ENCODE measurements at places on chromosomes 6 and 20. TPM values are rescaled to one million over a fixed set of nuclear protein-coding genes. Genes with fewer than 3 reads are reported as not detected.

DNA sequence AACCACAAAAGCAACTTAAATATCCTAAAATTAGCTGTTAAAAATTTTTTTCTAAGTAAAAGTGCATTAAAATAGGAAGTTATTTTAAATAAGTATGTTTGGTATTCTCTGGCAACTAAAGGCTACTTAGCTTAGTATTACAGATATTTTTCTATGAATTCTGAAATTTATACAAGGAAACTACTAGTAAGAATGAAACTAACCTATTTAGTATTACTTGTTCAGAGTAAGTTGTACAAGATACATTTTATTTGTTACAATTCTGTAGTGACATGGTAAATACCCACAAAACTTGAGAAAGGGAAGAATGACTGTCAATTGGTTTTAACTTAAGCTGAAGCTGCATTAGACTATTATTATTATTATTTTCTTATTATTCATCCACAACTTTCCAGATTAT, 6.5 kb downstream of the PHIP start:
- peaks cover 8% of the 10 kb centered on the region for H3K36me3 ChIP-seq
- no peak overlapping the region for H3K27ac ChIP-seq
- no peak for DNase-seq
- no peaks in the 10 kb centered on the region for H3K27me3 ChIP-seq
- peaks cover 84% of the 10 kb centered on the region for H3K4me1 ChIP-seq

The TCF19 gene
- 2.8 TPM for total RNA-seq

The IYD gene
- not detected for total RNA-seq

The PEX6 gene
- total RNA-seq, result 28.9 TPM

DNA sequence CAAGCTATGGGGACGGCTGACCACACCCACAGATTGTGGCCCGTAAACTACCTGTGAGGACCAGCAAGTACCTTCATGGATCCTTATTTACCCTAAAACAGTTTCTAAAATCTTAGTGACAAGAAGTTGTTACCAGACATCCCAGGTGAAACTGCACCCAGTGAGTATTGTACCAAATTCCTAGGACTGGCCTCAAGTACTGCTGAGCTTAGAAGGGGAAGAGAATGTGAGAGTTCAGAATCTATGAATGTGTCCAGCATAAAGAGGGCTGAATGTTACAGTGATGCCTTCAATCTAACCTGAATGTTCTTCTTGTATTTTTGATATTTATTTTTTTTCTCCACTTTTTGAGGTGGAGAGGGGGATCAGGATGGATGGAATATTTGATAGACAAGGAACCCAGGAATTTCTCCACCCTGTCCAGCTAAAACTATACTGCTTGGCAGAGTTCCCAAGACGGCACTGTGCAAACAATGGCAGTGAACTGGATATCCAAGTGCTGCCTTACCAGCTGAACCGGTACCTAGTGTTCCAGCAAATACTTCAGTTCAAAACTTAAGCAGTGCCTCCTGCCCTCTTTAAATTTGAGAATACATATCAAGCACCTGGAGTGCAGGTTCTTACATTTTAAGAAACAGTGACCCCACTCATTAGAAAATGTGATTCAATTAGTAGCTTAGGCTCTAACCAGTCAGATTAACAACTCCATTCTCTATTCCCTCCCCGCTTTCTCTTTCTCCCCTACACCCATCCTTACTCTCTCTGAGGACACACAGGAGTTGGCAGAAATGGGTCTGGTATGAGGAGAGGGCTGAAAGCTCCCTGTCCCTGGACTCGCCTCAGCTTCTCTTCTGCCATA, 427.3 kb upstream of the FLRT3 start:
- H3K27ac ChIP-seq, result no peak overlapping the region
- no peaks in the 10 kb centered on the region for H3K27me3 ChIP-seq
- H3K36me3 ChIP-seq, result no peaks in the 10 kb centered on the region

DNA sequence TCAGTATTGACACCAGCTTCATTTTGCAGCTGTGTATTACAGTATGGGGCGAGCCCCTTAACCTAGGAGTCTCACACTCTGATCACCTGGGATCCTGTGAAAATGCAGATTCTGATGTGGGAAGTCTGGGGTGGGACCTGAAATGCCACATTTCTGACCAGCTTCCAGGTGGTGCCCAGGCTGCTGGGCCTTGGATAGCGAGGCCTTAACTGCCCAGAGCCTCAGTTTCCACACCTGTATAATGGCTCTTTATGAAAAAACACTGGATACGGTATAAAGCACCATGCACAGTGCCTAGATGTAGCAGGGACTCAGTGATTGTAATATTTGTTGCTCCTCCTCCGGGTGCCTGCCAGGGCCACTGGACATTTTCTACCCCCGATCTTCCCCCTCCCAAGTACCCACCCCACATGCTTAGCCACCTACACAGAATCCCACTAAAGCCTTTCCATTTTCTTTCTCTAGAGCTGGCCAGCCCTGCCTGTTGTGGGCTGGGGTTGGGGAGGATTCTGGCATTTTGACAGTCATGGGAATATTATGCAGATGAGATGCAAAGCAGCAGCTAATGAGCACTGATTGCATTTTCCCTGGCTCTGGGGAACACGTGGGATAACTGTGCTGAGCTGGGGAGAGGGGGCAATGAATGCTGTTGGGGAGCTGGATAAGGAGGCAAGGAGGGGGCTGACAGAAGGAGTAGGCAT, 44.8 kb downstream of the SPDEF start:
- no peak overlapping the region for H3K27ac ChIP-seq
- no peak overlapping the region for H3K4me3 ChIP-seq
- no peak for DNase-seq
- peaks cover 45% of the 10 kb centered on the region for H3K27me3 ChIP-seq

DNA sequence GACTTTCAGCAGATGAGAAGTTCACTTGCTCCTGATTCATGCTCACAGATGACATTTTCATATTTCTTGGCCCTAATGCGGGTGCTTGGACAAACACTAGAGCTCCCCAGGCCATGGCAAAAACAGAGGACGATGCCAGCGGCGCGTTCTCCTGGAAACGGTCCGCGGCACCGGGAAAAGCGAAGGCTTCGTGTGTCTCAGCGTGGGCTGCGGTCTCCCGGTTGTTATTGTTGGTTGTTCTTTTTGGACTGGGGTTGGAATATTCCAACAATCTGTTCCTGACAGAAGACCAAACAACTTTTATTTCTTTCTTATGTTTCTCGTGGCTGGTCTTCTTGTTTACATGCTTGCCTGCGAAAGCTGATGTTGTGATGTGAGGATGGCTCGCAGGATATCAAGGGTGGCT, 46.8 kb upstream of the NEDD9 start:
- H3K36me3 ChIP-seq, result no peaks in the 10 kb centered on the region
- H3K4me1 ChIP-seq, result peaks cover 8% of the 10 kb centered on the region
- peaks cover 10% of the 10 kb centered on the region for H3K27me3 ChIP-seq
- H3K4me3 ChIP-seq, result no peak overlapping the region
- no peak overlapping the region for H3K27ac ChIP-seq

DNA sequence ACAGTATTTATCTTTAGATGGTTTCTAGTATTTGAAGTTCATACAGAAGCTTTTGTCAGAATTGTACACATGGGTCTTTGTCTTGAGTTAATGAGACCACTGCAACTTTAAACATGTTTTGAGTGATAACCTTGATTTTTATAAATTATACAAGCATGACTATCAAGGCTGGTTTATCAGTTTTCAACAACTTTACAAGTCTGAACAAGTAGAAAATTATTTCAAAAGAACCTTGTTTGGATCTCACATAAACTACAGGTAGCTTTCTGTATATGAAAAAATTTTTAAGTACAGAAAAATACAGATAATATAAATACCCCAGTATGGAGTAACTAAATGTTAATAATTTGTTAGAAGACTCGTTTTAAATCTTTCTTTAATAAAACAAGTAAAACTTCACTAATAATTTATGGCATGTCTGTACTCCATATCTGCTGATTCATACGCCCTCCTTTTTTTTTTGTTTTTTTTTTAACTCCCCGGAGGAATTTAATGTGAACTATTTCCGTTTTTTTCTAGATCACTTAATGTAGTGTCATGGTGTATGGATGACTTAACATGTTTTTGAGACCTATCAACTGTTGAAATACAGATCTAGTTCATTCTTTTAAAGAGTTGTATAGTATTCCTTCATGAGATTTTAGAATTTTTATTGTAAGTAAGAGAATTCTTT, 18.3 kb downstream of the VAPB start:
- H3K4me3 ChIP-seq, result no peak overlapping the region
- H3K36me3 ChIP-seq, result no peaks in the 10 kb centered on the region
- H3K27ac ChIP-seq, result peak overlapping the region; percentile 60
- DNase-seq, result no peak

The MCM3 gene
- total RNA-seq, result 20.1 TPM

- no peak overlapping the region for H3K4me3 ChIP-seq
- no peaks in the 10 kb centered on the region for H3K36me3 ChIP-seq
- no peak overlapping the region for H3K27ac ChIP-seq
Observed at GRCh38 chr6:111777357-111777756, 95.9 kb downstream of the FYN start.

DNA sequence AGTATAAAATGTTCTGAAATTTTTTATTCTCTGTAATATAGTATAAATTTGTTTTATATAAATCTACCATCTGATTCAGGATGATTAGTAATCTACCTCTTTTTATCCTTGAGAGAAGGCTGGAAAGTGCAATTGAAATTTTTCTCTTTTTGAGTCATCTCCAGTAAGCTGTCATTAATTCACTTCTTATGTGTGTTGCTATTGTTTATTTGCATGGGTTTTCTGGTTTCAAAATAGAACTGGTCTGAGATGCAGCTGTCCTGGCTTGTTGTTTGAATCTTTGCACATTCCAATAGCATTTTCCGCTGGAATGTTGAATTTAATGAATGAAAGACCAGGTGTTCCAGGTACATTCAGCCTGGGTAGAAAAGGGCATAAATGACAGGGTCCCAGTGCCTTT, 24.3 kb upstream of the TAB2 start:
- H3K27ac ChIP-seq, result no peak overlapping the region
- no peak overlapping the region for H3K4me3 ChIP-seq
- no peaks in the 10 kb centered on the region for H3K36me3 ChIP-seq
- H3K27me3 ChIP-seq, result no peaks in the 10 kb centered on the region

The HDGFL1 gene
- total RNA-seq, result not detected

The AIF1 gene
- total RNA-seq, result 15.2 TPM

The ASF1A gene
- total RNA-seq, result 27.6 TPM

The TNFRSF21 gene
- total RNA-seq, result 6.3 TPM

GRCh38 chr6:23175391-23175790, 606.0 kb downstream of the HDGFL1 start:
- no peaks in the 10 kb centered on the region for H3K36me3 ChIP-seq
- H3K4me3 ChIP-seq, result no peak overlapping the region
- H3K4me1 ChIP-seq, result peaks cover 9% of the 10 kb centered on the region
- H3K27ac ChIP-seq, result no peak overlapping the region
- H3K27me3 ChIP-seq, result no peaks in the 10 kb centered on the region

DNA sequence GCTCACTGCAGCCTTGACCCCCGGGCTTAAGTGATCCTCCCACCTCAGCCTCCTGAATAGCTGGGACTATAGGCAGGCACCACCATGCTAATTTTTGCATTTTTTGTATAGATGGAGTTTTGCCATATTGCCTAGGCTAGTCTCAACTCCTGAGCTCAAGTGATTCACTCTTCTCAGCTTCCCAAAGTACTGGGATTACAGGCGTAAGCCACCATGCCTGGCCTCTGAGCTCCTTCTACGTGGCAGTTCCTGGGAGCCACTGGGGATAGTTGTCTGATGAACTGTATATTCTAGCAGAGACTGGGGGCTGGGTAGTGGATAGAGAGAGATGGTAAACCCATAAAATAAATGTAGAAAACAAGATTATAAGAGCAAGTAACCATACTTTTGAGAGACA, 26.1 kb downstream of the IYD start:
- no peak overlapping the region for H3K27ac ChIP-seq
- no peak for DNase-seq
- H3K4me3 ChIP-seq, result no peak overlapping the region

The ANKRD66 gene
- total RNA-seq, result not detected

Measured in left ventricle myocardium inferior (tissue), 1 donor.